Smooth muscle cell of bladder (primary cell): ENCODE measurements at places on chromosomes 7 and 10. TPM values are rescaled to one million over a fixed set of nuclear protein-coding genes. Genes with fewer than 3 reads are reported as not detected.

DNAJB6 gene
- total RNA-seq: 66.4 and 85.5 TPM in 2 replicates

SUPV3L1 gene
- total RNA-seq: 32.1 and 38.5 TPM in 2 replicates

ADCYAP1R1 gene
- total RNA-seq: under 0.01 TPM in 1 of 2 replicates, not detected in the other

DNA2 gene
- total RNA-seq: 3.4 and 4.3 TPM in 2 replicates

NEUROG3 gene
- not detected in 2 replicates for total RNA-seq

ANKRD22 gene
- not detected in 2 replicates for total RNA-seq

HOXA11 gene
- 8.5 and 9.6 TPM in 2 replicates for total RNA-seq

JCAD gene
- 24.7 and 30.9 TPM in 2 replicates for total RNA-seq

CPEB3 gene
- 0.43 and 0.55 TPM in 2 replicates for total RNA-seq

PDCD11 gene
- 25.6 and 28.8 TPM in 2 replicates for total RNA-seq

H2BK1 gene
- not detected in 2 replicates for total RNA-seq

LYZL1 gene
- not detected in 2 replicates for total RNA-seq
